ENCODE measurements at places on chromosomes 4 and X.

DNA sequence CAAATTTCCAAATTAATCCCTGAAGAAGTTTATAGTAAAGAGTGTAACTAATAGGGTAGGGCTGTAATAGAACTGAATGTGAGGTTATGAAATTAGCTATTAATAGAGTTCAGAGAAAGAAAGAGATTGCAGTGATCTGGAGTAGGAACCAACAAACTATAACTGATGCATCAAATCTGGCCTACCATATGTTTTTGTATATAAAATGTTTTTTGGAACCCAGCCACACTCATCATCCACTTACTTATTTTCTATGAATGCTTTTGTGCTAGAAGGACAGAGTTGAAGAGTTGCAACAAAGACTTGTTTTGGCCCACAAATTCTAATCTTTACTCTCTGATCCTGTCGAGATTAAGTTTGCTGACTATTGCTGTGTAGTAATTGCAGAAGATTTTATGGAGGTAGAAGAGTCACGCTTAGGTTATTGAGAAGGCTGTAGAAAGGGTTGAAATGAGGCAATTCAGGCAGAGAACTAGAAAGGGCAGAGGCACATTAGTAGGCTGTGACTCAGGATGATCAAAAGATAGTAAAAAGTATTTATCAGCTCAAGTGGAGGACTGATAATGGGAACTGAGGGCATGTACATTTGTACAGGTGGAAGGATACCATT is 298.7 kb upstream of the EMCN start:
- DNase-seq: no peak

DNA sequence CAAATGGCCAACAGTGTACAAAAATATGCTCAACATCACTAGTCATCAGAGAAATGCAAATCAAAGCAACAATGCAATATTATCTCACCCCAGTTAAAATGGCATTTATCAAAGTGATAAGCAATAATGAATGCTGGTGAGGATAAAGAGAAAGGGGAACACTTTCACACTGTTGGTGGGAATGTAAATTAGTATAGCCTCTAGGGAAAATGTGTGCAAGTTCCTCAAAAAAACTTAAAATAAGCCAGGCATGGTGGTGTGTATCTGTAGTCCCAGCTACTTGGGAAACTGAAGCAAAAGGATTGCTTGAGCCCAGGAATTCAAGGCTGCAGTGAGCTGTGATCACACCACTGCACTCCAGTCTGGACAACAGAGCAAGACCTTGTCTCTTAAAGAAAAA is 572.1 kb downstream of the NLGN4X start:
- no peak for DNase-seq

DNA sequence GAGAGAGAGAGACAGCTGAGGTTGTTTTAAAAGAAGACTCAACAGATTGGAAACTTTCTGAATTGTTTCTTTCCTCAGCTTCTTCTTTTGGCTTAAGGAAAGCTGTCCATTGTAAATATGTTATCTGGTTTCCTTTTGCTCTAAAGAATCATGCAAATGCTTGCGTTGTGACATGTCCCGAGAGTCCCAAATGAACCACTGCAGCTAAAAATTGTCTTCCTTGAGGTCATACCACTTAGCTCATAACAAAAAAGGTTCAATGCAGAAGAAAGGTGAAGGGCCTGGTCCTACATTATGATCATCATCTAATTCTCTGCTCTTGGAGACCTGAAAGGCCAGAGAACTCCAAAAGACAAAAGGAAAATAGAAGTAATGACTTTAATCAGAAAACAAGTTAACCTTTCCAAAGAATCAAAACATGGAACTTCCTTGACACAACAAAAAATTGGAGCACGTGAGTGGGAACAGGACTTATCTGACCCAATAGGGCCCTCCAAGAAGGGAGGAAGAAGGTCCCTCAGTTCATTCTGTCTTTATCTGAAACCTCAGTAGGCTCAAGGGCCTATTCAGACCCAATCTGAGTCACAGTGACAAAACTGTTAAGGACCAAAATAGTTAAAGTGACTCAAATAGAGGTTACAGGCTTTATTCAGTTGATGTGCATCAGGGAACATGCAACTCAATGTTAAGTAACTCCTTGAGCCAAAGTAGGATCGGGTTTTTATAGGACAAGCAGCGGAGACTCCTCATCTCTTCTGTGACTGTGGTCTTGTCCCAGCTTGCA is 14.7 kb upstream of the VSIG1 start:
- no peak for DNase-seq

DNA sequence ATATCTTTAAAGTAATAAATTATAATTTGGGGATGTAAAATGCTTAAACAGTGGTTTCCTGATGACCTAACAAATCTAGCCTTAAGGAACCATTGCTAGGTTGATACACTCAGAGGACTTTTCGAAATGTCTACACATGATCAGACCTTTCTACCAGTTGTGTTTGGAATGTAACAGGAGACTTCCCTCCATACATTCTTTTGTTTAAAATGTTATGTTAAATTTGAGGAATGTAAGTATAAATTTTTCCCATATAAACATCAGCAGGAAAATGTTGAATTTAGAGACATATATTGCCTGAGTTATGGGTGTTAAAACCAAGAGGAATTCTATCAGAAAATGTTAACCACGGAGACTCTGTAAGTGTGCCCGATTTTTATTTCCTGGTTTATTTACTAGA is 190.6 kb upstream of the SPRY1 start:
- no peak for DNase-seq

DNA sequence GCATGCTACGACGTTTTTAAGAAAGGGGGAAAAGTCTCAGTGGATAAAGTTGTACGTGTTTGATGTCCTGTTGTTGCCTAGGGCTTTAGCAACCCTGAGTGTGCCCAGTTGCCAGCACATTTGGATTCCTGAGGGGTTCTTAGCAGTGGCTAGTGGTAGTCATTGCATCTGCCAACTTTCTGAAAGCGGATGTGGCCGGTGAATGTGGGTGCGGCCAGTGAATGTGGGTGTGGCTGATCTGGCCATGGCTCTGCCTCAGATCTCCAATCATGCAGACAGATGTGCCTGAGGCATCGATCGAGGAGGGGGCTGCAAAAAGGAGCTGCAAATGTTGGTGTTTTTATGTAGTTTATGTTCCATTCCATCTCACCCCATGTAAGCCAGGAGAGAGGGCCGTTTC is 41.5 kb upstream of the FAT1 start:
- no peak for DNase-seq

- no peak for DNase-seq
Measured at GRCh38 chr4:148089624-148090023, 352.6 kb downstream of the NR3C2 start.

- DNase-seq: no peak
Measured at GRCh38 chrX:143570782-143571181, 53.5 kb upstream of the SPANXN3 start.

DNA sequence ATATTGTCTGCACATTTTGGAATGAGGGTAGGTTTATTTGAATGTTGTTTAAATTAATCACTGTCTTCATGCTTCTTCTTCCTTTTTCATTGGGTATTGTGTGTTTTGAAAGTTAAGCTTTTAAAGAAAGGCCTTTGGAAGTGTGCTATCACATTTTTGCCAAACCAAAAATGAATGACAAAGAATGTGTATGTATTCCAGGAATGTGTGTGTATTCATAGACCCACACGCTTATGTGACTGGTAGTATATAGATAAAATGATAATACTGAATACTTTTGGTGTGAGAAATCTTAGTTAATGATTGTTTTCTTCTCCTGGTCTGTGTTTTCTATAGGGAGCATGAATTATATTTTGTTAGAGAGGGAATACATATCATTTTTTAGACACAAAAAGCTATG is 404.4 kb downstream of the TLL1 start:
- DNase-seq: no peak

GRCh38 chr4:38347251-38347650 is 316.7 kb upstream of the KLF3 start:
- DNase-seq: no peak

DNA sequence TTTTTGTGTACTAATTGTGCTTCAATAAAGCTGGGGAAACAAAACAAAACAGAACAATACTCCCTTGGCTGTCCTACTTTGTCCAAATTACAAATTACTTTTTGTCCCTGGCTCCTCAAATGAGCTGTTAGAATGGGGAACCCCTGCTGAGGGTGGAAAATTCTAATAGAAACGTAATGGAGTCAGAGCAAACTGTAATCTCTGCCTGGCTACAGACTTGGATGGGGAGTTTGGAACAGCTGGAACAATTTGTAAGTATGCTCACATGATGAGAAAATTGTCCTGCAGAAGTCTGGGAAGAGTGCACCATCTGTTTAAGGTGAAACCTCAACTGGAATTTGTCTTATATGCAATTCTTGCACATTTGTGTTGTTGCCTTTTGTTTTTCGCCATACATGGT is 364.4 kb upstream of the CLNK start:
- DNase-seq: no peak

GRCh38 chr4:156888762-156889161 is 82.8 kb downstream of the PDGFC start:
- DNase-seq: no peak

DNA sequence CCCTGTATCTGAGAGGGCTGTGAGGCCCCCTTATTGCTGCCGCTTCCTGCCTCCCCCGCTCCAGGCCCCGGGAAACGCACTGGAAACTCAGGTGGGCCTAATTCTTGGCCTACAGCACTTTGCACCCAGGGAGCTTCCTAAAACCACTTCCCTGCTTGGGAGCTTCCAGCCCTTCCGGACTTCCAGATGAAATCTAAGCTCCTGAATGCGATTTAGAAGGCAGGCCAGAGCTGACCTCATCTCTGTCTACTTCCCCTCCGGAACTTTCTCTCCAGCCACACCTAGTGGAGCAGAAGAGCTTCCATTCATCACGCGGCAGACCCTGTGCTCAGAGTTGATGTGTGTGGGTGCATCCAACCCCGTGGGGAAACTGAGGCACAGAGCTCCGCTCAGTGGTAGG is 84.2 kb downstream of the SORCS2 start:
- DNase-seq: no peak

GRCh38 chr4:114015444-114015899 is 36.0 kb upstream of the ARSJ start:
- no peak for DNase-seq

DNA sequence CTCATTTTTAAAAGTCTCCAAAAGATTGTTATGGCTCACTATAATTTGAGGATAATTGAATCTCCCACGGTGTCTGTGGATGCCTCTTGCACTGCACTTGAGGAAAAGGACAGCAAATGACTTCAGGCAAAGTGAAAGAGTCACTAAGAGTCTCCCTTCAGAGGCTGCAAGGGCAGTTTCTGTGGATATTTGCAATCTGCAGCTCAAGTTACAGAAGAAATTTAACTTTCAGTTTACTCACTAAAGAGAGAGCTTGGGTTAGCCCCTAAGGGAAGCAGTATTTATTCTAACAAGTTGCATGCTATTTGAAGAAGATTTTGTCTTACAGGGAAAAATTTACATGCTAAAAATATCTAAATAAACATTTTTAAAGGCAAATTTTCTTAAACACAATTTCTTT is 912.0 kb upstream of the TENM3 start:
- DNase-seq: no peak

- no peak for DNase-seq
Measured at GRCh38 chr4:37994569-37994968, 34.4 kb downstream of the PTTG2 start.

- no peak for DNase-seq
Measured at GRCh38 chr4:137156807-137157206, 375.5 kb downstream of the PCDH18 start.

DNA sequence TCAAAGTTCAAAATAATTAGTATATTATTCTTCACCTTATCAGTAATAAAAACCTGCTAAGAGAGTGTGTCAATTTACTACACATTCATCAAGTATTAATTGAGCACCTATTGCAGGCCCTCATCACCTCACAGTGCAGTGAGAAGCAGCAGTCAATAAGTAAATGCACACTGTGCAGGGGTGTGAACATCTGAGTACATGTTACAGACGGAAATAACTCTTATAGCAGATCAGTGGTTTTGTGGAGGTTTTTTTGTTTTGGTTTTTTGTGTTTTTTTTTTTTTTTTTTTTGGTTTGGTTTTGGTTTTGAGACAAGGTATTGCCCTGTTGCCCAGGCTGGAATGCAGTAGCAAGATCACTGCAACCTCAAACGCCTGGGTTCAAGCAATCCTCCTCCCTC is 20.3 kb downstream of the KLF3 start:
- no peak for DNase-seq

DNA sequence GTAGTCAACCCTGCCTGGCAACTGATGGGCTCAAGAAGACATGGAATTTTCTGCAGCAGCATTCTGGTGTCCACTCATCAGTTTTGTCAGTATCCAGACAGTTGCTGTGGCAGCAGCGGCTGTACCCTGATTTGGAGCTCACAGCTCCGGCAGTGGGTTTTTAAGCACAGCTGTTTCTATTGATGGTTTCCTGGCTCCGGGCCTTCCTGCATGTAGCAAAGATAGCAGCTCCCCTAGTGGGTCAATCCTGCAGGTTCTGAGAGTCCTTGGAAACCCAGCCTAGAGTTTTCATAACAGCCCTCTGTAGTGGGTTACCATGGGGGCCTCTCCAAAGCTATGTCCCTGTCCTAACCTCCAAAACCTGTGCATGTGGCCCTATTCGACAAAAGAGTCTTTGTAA is 84.0 kb upstream of the ATP6AP2 start:
- no peak for DNase-seq

GRCh38 chr4:74649193-74649592 is 145.1 kb downstream of the BTC start:
- no peak for DNase-seq

GRCh38 chr4:21749924-21750323 is 198.6 kb downstream of the KCNIP4 start:
- no peak for DNase-seq

GRCh38 chrX:130282151-130282550 is 13.5 kb upstream of the ZNF280C start:
- no peak for DNase-seq

- no peak for DNase-seq
Measured at GRCh38 chr4:159178979-159179969, 76.4 kb downstream of the RAPGEF2 start.

DNA sequence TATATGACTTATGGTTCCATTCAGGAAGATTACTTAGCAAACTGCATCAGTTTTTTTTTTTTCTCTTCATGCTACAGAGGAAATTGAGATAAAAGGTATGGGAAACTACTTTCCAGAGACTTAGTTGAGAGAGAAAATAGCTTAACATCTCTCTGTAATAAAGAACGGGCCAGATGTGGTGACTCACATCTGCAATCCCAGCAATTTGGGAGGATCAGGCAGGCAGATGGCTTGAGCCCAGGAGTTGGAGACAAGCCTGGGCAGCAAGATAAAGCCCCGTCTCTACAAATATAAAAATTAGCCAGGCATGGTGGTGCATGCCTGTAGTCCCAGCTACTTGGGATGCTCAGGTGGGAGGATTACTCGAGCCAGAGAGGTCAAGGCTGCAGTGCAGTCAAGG is 271.2 kb upstream of the TENM3 start:
- no peak for DNase-seq

GRCh38 chr4:55615008-55615407 is 21.1 kb downstream of the NMU start:
- DNase-seq: no peak

GRCh38 chrX:115564243-115564642 is 3.3 kb downstream of the PLS3 start:
- DNase-seq: no peak

- DNase-seq: no peak
Measured at GRCh38 chr4:86106475-86106874, 253.4 kb downstream of the MAPK10 start.
